ENCODE measurements at places on chromosomes 2 and 18. TPM values are rescaled to one million over a fixed set of nuclear protein-coding genes. Genes with fewer than 3 reads are reported as not detected.

GRCh38 chr18:71725256-71725655 lies 818.9 kb downstream of the CBLN2 start:
- no peak for DNase-seq

DNA sequence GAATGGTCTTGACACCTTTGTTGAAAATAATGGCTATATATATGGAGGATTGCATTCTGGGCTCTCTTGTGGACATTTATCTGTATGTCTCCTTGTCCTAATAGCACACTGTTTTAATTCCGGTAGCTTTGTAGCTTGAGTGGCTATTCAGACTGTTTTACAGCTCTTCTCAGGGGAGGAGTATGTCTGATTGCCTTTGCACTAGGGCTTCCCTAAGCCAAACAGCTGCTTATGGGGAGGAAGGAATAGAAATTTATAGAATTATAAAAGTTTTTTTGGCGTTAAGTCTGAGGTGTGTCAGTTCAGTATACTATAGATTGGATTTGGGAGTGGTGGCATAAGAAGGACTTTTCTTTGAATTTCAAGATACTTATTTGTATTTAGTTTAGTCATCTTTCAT lies 12.6 kb downstream of the SEH1L start:
- DNase-seq, result no peak

GRCh38 chr2:145351864-145352425 lies 832.0 kb upstream of the ZEB2 start:
- DNase-seq, result no peak

DNA sequence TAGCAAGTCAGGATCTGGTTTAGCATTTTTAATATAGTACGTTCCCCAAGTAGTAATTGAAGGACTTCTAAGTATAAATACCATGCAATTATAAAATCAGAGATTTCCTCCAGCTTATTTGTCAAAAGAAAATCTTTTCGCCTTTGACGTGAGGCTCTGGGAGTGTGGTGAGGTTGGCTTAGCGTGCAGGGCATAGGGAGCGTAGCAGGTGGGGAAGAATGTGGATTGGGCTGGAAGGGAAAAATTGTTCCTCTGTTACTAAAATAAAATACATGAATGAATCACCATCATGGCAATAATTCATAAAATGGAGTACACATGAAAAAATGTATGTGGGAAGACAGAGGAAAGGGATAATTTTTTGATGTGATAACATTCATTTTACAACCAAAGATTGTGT lies 5.4 kb upstream of the IL1RL2 start:
- no peak for DNase-seq

DNA sequence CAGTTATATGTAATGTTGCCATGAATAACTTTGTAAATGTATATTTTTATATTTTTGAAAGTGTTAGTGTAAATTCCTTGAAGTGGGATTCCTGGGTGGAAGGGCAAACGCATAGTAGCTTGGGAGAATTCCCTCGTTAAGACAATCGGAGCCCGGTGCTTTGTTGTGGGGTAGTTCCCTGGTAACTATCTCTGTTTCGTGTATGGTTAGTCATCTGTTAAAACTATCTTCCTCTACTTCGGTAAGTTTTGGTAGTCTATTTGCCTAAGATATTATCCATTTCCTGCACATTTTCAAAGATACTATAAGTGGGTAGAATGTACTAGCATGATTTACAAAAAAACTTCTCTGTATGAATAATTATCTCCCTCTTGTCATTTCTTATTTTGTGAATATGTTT lies 113.8 kb upstream of the NRXN1 start:
- no peak for DNase-seq

DNA sequence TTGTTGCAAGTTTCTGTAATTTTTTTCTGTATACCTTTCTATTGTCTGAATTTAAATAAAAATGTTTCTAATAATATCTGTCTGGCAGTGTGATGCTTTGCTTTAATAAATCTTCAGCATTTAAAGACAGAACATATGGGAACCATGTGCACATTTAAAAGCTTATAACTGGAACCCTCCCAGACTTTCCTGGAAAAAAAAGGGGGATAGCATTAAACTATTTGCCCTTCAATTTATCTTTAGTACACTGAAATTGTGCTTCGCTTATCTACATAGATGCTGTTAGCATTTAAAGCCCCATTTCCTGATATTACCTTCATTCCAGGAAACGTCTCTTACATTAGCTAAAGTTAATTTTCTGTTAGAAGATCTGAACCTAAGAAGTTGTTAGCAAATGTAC lies 64.6 kb downstream of the ZC3H6 start:
- DNase-seq, result no peak

GRCh38 chr2:100744589-100744988 lies 75.3 kb upstream of the NPAS2 start:
- DNase-seq, result no peak

DNA sequence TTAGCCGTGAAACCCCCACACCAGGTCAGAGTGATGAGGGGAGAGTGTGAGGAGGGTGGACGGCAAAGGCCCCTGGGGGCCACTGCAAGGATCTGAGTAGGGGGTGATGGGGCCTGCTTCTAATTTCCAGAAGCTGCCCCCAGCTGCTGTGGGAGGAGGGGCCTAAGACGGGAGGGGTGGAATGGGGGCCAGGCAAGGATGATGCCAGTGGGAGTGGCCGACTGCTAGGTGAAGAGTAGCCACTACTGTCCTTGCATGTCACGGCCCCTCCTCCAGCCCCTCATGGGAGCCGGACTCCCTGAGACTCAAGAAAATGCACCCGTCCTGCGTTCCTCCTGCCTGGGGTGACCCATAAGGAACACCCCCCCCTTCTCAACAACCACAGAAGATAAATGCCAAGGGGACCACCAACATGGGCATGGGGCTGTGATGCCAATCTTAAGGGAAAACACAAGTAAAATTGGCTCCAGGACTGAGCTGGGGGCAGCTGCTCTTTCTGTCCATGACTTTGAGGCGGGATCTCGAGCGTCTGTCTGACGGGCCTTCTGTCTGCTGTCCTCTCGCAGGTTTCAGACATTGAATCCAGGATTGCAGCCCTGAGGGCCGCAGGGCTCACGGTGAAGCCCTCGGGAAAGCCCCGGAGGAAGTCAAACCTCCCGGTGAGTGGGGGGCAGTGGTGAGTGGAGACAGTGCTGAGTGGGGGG lies 24.2 kb upstream of the PRLH start:
- DNase-seq, result no peak

DNA sequence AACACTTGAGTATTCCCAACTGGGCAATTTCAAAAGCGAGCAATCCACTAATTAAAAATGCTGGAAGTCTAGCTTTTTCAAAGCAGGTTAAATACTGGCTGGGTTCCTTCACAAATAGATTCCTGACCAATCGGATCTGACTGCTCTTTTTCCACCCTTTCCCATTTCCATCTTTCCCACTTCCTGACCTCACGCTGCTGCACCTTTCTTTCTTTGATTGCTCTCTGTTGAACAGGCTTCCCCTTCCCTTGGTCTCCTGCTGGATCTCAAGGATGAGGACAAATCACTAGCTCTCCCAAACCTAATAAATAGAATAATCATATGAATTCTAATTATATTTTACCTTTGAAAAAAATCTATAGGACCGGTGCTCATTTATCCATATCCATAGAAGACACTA lies 121.2 kb downstream of the TCF4 start:
- DNase-seq, result no peak

- no peak for DNase-seq
These were observed 25.3 kb downstream of the PSME4 start for GRCh38 chr2:53945538-53945937.

DNA sequence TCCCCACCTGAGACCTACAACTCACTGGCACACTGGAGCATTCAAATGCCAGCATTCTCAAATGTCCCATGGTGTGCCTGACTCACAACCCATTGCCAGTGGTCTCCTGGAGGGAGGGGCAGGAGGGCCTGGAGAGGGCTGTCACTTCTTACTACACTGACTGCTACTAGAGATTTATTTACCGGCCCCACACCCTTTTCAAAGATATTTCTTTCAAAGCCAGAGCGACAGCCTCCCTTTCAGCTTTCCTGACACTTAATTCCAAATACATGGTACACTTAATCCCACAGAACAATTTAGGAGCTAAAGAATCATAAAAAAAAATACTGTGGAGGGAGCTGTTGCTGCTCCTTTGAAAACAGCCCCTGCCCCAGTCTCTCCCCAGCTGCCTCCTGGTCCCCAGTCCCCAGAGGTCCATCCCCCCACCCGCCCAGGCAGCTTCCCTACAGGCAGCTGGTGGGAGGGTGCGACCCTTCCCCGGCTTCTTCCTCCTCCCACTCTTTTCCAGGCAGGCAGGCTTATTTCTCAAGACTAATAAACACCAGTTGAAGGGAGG lies 129.1 kb upstream of the SMAD2 start:
- no peak for DNase-seq

DNA sequence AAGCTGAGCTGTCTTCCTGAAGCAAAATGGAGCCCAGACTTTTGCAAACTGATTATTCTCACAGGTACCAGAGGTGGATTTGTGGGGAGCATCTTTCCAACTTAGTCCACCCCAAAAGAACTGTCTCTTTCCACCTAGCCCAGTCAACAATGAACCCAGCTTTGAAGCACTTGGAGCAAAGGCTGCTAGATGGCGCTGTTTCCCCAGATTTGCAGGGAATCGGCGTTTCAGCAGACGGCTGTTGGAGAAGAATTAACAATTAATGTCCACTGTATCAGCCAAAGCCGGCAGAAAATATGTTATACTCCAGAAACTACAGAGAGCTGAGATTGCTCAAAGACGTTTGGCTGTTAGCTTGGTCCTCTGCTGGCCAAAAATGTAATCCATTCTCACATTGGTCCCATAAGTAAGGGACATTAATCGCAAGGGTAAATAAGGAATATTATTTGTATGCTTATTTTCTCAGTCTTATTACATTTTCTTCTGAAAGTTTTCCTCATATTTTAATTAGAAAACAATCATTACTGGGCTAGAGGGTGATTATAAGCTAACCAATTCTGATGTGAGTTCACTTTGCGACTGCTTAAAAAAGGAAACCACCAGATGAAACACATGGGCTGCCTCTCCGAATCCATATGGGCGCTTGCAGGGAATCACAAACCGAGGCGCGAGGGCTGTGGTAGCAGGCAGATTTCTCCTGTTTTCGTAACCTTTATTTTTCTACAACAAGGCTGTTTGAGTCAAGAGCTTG lies 423.8 kb upstream of the MEX3C start:
- DNase-seq, result peak; percentile 82

- no peak for DNase-seq
These were observed 773.9 kb downstream of the BCL11A start for GRCh38 chr2:59779571-59779970.

- DNase-seq, result no peak
These were observed 926.8 kb upstream of the SLC39A10 start for GRCh38 chr2:194730266-194730665.

DNA sequence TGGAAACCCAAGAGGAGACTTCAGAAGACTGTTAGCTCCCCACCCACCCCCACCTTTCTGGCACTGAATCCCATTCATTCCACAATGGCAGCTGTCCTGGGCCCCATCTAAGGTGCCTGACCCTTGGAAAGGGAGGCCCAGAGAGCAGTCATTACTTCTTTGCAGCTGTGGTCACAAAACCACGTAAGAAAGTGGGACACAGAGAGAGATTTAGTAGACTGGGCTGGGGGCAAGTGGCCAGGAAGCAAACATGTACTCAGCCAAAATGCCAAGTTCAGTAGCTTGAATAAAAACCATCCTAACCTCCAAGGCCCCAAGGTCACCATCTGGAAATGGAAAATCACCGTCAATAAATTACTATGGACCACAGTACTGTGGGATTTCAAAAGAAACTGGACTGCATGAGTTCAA lies 381.4 kb downstream of the TNS1 start:
- no peak for DNase-seq

- DNase-seq, result no peak
These were observed 665.4 kb downstream of the BCL11A start for GRCh38 chr2:59888015-59888414.

DNA sequence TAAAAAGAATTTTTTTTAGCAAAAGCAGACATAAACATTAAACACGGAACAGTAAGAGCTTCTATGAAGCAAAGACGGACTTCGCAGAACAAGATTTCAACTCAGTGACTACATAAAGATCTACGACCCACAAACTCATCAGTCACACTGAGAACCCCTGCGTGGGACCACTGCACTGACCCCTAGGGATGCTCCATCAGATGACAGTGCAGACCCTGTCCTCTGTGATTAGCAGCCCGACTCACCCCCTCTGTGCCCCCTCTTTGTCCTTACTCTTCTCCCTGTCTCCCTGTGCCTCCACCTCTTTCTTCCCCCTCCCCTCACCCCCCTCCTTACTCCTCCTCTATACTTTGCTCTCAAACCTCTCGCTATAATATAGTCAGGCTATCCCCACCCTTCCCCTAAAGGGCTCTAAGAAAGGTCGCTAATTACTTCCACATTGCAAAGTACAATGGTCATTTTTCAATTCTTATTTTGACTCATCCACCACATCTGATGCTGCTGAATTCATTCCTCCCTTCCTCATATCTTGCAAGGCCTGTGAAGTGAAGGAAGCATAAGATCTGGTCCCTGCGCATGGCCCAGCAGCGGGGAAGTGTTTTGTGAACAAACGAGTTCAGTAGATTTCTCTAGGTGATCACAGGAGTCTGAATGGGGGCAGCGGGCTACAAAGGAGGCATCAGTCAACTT lies 89.3 kb downstream of the CABYR start:
- no peak for DNase-seq

DNA sequence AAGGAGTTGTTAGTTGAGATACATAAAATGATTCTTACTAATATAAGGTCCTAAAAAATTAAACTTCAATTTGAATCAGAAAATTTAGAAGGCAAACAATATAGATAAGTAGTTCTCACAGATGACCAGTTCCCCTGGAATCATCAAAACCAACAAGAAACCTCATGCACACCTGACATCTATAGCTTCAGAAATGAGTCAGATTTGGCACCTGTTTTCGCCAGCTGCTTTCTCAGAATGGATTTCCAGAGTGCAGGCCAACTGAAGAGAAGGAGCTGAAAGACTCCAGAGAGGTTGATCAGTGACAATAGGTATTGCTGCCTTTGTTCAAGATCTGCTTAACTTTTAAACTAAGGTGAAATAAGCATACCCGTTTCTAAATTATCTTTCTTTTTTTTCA lies 192.4 kb downstream of the RDH14 start:
- no peak for DNase-seq

DNA sequence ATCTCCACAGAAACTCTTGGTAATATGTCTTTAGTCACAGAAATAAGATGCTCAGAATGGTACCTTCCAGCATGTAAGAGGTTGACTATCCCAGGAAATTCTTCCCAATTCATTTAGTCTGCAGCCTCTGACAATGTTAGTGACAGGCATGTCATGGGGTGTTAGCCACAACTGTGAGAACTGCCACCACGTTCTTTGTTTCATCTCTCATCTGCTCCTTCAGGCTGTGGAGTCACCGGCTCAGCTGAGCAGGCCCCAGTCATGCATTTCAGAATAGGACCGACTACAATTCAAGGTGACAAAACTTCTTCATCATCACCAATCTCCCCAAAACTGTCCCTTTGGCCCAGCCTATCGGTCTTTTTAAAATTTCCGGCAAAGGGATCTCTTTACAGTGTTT lies 167.5 kb downstream of the AKAIN1 start:
- no peak for DNase-seq

- no peak for DNase-seq
These were observed 34.7 kb downstream of the ST6GAL2 start for GRCh38 chr2:106851087-106851874.

GRCh38 chr18:44818668-44819403 lies 138.1 kb downstream of the SETBP1 start:
- no peak for DNase-seq

The SRD5A2 gene
- total RNA-seq, result not detected

The TMEM200C gene
- total RNA-seq, result 11.2 TPM

The CRIM1 gene
- 69.7 TPM for total RNA-seq

The DOK6 gene
- total RNA-seq, result 5.1 TPM

The CNDP1 gene
- 0.75 TPM for total RNA-seq

The ZEB2 gene
- 111 TPM for total RNA-seq

The TTN gene
- 1.0 TPM for total RNA-seq

Data from mesothelial cell of epicardium (in vitro differentiated cells).